DMS53 (cell line): ENCODE measurements at places on chromosomes 13 and 19.

DNA sequence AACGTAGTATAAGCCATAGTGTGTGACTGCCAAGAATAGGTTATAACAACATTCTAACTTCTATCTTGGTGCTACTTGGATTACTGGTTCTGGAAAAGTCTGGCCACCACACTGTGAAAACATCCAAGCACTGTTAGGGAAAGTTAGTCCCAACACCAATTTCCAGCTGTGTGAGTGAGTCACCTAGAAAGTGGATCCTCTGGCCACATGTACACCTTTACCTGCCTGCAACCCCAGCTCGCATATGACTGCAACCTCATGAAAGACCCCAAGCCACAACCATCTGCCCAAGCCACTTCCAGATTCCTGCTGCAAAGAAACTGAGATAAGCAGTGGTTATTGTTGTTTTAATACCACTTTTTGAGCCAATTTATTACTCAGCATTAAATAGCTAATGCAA, 404.5 kb downstream of the KCTD12 start:
- DNase-seq, result no peak

DNA sequence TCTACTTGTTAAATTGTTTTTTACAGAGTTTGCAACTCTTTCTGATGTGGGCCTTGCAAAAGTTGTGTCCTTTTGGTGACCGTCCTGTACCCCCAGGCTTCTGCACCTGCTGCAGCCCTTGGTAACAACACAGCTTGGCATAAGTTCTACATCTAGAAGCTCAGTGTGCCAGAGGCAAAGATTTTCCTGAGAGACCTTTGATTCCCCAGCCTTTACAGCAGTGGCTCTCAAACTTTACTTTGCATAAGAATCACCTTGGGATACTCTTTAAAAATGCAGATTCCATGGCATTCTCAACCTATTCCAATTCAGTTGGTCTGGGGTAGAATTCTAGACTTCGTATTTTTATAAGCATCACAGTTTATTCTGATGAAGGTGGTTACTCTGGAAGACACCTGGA, 260.9 kb downstream of the DCT start:
- no peak for DNase-seq

DNA sequence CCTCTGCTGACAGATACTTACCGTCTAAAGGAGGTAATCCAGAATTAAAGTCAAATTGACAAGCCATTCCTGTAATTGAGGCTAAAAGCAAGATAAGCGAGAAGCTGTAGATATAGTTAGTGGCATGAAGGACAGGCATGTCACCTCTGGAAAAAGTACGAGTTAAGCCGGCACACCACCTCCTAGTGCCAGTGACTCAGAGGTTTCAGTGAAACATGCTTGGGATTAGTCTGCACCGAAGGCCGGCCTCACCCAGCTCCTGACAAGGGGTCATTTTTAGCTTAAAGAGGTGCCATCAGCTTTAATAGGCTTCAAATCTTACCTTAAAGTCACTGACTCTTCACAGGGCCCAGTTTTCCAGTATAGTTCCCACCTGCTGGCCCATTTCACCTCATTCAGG, 838.0 kb downstream of the UQCRFS1 start:
- DNase-seq, result no peak

DNA sequence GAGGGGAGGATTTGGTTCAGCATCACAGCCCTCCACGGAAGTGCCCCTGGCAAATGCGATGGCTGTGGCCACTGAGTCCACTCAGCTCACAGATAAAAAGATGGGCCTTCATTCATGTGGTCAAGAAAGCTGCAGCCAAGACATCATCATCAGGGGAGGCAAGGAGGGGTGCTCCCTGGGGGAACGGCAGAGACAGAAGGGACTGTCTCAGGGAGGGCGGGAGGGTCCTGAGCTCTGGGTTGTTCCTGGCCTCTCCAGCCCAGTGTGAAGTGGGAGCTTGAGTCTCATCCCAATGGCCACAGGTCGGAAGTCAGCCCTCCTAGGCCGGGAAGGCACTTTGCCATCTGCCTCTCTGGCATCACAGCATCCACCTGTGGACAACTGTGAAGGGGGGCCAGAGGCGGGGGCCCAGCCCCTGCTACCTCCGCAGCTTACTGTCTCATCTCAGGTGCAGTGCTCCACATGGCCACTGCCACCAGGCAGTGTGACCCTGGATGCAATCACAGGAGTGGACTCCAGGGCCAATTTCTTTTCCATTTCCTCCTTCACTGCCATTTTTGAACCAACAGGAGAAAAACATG, 137.8 kb upstream of the SOX1 start:
- DNase-seq, result no peak

GRCh38 chr19:3725640-3726310, 17.6 kb downstream of the TJP3 start:
- peak; percentile 63 for DNase-seq

DNA sequence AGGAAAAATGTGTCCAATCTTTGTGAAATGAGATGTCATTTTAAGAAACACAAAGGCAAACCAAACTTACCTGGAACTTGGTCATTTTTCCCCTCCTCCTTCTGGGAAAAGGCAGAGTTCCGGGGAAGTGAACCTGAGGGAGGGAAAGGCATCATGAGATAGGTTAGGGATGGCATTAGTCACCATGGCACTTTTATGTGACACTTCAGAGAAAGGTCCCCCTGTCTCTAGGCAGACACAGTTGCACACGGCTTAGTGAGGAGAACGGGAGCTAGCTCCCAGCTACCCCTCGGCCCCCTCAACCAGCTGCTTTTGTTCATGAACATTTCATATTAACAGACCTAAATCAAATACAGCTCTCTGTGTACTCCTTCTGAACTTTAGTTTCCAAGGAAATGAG, 1.5 kb downstream of the ZNF235 start:
- no peak for DNase-seq

DNA sequence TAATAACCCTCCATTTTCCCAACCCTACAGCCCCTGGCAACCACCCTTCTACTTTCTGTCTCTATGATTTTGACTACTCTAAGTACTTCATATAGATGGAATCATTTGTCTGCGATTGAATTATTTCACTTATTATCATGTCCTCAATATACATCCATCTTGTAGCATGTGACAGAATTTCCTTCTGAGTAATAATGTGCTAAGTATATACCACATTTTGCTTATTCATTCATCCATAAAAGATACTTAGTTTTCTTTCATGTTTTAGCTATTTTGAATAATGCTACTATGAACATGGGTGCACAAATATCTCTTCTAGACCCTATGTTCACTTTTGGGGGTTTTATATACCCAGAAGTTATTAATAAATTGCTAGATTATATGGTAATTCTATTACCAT, 17.4 kb upstream of the NDFIP2 start:
- no peak for DNase-seq

GRCh38 chr19:16572332-16573211, at the start of gene SLC35E1:
Gene SLC35E1 (minus strand): TSS chr19:16572415. CDS start chr19:16572364, 51 bp downstream.
- peak; percentile 98 for DNase-seq

- DNase-seq, result peak; percentile 96
These were observed 11.9 kb upstream of the FOSB start for GRCh38 chr19:45455707-45456499.

GRCh38 chr13:48526286-48526685, 6.6 kb downstream of the RCBTB2 start:
- DNase-seq, result no peak

GRCh38 chr13:109297628-109298027, 488.8 kb downstream of the IRS2 start:
- DNase-seq, result no peak

GRCh38 chr13:106589716-106590115, 21.8 kb upstream of the ARGLU1 start:
- DNase-seq, result no peak

- DNase-seq, result no peak
These were observed 14.3 kb upstream of the FNDC3A start for GRCh38 chr13:48961379-48961778.

DNA sequence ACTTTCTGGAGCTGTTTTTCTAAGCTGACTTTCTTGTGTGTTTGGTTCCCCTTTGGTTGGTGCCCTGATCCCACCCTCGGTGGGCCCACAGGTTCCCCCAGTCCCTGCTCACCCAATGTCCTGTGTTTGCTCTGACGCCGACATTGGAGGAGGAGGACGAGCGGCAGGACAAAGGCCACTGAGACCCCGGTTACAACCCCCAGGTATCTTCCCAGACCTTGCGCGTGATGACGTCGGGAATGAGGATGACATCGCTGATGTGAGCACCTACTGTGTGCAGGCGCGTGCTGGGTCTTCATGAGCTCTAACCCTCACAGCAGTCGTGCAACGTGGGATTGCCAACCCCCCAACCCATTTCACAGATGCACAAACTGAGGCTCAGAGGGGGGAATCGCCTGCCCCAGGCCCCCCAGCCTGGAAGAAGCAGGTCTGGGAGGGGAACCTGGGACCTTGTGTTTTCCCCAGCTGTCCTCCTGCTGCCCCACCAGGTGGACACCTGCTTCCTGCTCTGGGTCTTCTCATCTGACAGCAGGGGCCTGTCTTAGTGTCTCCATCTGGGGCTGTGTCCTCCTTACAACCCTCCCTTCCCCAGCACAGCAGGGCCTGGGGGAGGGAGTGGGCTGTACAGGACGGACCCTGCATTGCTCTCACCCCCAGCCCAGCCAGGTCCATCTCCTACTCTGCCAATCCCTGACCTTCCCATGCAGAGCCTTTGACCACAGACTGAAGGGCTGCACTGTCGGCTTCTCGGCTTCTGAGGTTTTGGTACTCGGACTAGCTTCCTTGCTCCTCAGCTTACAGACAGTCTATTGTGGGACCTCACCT, 4.7 kb upstream of the LILRA6 start:
- DNase-seq, result no peak

DNA sequence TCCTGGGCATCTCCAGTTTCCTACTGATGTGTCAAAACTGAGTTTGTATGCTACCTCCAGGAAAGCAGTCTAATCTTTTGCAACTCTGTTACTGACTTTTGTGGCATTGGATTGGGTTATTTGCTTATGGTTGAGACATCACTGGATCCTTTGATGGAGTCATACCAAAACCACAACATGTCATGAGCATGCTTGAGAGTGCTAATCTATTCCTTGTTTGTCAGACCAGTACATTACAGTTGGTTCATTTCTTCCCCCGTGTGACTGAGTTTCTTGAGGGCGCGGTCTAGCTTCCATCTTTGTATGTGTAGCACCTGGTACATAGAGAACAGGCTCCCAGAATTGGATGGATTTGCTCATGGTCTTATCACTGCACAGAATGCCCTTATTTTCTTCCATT, 43.2 kb downstream of the SUGT1 start:
- DNase-seq, result no peak

GRCh38 chr13:30256713-30257467, 50.5 kb downstream of the KATNAL1 start:
- no peak for DNase-seq

- no peak for DNase-seq
These were observed 978.3 kb downstream of the UQCRFS1 start for GRCh38 chr19:28234637-28235036.

- DNase-seq, result no peak
These were observed 78.2 kb downstream of the LRCH1 start for GRCh38 chr13:46631179-46631542.

GRCh38 chr13:65854431-65854830, 1375.7 kb downstream of the PCDH9 start:
- no peak for DNase-seq

GRCh38 chr19:1947651-1948209, 6.8 kb downstream of the CSNK1G2 start:
- DNase-seq, result no peak

DNA sequence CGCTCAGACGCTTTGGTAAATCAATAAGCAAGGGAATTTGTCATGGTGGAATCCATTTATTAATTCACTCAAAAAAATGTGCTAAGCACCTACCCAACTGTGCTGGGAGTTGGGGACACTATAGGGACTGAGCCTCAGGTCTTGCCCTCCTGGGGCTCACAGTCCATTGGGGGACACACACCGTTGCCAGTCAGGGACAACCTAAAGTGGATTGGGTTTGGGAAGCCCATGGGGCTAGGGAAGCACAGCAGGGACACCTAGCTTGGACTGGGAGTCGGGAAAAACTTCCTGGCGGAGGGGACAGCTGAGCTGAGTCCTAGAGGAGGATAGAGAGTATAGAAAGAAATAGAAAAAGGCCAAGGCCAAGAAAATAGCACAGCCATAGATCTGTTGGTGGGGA, 8.5 kb downstream of the FOSB start:
- no peak for DNase-seq

- DNase-seq, result no peak
These were observed 514 bp upstream of the ARGLU1 start for GRCh38 chr13:106568299-106569003.

DNA sequence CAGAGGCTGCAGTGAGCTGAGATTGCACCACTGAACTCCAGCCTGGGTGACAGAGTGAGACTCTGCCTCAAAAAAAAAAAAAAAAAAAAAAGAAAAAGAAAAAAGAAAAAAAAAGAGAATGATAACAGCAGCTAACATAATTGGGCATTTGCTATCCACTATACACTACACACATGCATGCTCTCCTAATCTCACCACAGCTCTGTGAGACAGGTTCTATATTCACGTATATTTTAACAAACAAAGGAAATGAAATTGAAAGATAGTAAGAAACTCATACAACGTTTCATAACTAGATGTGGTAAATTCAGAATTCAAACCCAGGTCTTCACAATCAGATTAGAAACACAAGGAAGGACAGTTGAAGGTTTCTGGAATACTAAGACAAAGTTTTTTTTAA, 265.7 kb downstream of the DIAPH3 start:
- DNase-seq, result no peak

- no peak for DNase-seq
These were observed 29.6 kb downstream of the CAPS start for GRCh38 chr19:5943623-5944022.

DNA sequence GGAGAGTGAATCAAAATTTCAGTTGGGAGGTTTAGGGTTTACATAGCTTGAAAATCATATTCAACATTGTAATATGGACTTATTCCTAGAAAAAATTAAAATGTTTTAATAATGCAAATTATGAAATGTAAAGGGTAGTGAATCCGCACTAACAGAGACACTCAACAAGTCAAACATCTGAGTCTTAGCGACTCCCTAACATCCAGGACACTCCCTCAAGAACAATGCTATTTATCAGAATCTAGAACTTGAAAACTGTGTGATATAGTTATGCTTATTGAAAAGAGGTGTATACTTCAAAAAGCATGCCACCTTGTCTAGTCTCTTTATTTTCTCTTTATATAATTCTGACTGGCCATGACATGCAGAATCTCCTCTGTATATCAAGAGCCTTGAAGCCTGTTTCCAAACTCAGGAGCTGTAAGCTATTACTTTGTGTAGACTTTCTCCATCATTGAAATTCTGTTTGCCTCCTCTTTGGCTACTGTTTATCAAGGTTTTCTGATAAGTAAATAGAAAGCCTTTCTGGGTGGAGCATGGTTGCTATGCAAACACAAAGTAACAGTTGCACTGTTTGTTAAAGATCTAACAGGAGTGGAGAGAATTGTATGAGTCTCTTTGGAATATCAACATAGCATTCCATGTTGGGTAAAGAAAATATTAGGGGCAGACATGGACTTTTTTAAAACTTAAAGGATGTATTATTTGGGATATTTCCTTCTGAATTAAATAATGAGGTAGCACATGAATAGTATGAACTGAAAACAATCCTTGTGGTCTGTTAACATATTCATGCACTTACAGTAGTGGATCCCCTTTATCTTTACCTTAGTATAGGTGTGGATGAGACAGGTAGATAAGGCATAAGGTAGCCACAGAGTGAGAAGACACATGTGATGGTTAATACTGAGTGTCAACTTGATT, 56.4 kb upstream of the MBNL2 start:
- peak; percentile 70 for DNase-seq

GRCh38 chr13:112001571-112001970, 65.4 kb upstream of the SOX1 start:
- DNase-seq, result no peak
